ENCODE measurements at places on chromosomes 3 and 15.

GRCh38 chr3:156174229-156174847 is 54.0 kb downstream of the KCNAB1 start:
- DNase-seq, result no peak

GRCh38 chr15:39556461-39556860 is 24.4 kb upstream of the THBS1 start:
- DNase-seq, result no peak

GRCh38 chr15:64842986-64843561 is 1.4 kb downstream of the PLEKHO2 start:
- no peak for DNase-seq

- no peak for DNase-seq
Measured at GRCh38 chr15:69524296-69524695, 71.7 kb downstream of the RPLP1 start.

DNA sequence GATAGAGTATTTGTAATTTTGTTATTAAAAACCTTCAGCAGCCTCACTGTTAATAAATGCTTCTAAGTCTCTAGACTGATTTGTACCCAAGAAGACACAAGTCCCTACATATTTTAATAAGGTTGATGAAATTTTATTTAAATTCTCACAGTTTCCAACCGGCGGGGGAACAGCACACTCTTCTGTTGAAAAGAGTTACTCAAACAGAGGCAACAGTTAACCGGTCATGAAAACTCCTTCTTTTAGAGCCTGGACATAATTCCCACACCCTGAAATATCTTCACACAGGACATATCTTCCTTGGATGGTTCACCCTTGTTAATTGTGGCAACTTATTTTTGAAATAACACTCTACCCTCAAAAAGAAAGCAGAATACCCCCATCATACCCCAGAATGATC is 278.8 kb downstream of the FOXP1 start:
- no peak for DNase-seq

DNA sequence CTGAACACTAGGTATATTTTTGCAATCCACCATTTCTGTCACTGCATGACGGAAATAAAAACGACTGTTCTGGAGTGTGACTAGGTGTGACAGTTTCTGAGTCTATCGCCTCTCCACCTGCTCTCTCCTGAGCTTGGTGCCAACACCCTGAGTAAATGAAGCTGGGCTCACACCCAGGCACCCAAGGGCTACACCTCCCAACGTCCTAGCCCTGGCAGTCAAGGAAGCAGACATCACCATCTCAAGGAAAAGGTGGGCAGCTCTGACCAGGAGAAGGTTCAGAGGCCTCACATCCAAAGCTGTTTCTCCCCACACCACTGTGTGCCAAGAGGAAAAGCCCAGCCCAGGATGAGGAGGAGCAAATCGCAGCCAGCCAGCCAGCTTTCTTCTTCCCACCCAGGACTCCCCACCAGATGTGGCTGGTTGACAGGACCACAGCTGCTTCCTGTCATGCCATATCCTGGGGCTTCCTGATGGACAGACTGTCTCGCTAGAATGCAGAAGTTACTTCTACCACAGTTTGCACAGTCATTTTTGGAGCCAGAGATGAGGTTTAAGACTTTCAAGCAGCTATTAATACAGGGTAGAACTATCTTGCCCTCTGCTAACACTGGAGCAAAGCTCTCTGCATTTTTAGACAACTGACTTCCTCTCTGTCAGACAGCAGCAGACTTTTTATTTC is 3.3 kb downstream of the SCAMP2 start:
- no peak for DNase-seq

DNA sequence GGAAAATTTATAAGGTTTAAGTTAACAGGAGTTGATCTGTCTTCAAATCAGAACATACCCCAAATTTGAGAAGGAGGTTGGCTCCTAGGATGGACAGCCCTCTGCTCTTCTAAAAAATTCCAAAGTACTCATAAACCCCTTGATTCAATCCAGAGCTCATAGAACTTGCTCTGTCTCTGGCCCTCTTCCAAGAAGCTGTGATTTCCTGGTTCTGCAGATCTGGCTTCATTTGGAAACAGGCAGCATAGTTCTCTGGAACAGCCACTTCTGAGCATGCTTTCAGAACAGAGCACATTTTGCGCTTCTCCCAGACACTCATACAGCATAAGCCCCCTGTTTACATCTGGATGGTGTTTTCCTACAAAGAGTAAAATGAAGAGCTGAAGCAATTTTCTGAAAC is 96.7 kb downstream of the KBTBD8 start:
- DNase-seq, result no peak

GRCh38 chr3:14836049-14836468 is 17.3 kb downstream of the FGD5 start:
- DNase-seq, result no peak

DNA sequence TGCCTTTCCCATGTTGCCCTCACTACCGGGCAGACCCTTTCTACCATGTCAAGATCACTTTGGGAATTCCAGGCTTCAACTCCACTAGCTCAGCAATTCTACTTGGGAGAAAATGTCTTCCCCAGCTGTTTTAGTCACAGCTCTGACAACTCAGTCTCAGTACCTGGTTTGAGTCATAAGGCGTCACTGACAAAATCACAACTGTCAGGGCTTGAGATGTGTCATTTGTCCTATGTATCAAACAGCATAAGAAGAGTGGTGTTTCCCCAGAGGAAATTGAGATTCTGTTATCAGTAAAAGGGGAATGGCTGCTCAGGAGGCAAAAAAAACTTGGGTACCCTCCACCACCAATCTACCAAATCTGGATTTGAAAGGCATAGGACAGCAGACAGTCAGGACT is 594.9 kb upstream of the SUCLG2 start:
- no peak for DNase-seq

- DNase-seq, result no peak
Measured at GRCh38 chr15:82849556-82850512, 40.4 kb downstream of the WHAMM start.

GRCh38 chr15:42849836-42850235 is 70.7 kb downstream of the TTBK2 start:
- no peak for DNase-seq

DNA sequence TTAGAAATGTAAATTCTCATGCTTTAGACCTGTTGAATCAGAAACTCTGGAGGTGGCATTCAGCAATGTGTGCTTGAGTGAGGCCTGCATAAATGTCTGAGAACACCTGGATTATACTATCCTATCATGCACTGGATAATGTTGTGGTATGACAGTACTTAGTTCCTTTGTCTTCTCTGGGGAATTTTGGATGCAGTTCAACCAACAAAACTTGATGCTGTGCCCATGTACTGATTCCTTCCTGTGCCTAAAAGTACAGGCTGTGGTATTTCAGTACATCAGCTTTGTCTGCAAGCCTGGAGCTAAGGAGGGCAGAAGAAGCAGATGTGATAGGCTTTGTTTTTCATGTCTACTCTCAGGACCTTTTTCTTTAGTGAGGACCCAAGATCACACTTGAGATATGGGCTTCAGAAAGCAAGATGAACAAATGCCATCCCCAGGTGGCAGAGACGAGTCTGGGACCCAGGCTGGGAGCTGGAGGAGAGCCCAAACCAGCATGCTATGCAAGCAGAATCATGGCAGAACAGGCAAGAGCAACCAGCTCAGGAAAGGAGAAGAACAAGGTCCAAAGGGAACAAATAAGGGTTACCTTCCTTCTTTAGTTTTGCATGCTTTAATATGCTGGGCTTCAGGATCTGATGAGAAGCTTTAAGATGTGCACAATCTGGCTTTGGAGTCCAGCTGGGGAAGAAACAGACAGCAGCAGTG is 124.7 kb downstream of the MYRIP start:
- DNase-seq, result no peak

DNA sequence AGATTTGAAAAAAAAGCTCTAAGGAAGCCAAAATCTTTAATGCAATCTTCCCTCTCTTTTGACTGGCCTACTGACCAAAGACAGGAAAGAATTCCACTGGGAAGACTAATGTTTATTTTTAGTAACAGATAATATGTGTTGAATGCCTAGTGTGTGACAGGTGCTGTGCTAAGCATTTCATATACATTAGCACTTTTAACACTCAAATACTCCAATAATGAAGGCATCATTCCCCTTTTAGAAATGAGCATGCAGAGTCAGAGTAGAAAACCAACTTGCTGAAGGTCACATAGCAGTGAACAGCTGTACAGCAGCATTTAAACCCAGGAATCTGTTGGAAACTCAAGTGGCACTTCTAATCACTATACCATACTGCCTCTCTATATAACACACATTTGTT is 170.6 kb downstream of the MINAR1 start:
- DNase-seq, result no peak

GRCh38 chr3:69547461-69547880 is 161.6 kb upstream of the FRMD4B start:
- no peak for DNase-seq

DNA sequence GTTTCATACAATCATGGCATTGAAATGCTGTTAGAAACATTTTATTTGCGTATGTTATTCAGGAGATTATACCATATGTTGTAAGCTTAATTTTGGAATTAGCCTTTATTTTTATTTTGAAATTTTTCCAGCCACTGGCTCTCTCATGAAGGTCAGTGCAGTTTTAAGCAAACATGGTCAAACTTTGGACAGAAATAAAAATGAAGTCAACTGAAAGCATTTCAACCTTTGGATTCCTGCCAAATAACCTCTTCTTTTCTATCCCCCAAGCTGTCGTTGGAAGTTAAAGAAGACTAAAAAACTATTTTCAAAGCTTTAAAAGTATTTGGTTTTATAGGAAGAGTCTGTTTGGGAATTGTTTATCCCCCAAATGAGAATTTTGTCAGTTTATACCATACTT is 846.6 kb downstream of the MCTP2 start:
- DNase-seq, result no peak

DNA sequence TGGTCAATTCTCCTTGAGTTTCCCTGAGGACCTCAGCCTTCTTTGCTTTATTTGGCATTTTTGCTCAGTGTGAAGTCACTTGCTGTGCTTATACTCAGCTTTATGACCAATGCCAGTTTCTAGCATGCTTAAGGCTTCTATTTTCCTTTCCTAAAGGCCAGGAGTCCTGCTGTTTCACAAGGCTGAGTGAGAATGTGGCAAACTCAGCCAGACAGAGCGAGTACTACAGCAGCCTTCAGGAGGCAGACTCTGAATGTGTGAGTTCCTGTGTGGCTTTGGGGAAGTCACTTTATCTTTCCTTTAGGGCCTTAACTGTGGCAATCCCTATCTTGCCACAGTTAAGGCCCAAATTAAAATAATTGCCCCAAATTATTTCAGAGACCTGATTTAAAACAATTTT is 213.2 kb upstream of the MRPL3 start:
- DNase-seq, result no peak

DNA sequence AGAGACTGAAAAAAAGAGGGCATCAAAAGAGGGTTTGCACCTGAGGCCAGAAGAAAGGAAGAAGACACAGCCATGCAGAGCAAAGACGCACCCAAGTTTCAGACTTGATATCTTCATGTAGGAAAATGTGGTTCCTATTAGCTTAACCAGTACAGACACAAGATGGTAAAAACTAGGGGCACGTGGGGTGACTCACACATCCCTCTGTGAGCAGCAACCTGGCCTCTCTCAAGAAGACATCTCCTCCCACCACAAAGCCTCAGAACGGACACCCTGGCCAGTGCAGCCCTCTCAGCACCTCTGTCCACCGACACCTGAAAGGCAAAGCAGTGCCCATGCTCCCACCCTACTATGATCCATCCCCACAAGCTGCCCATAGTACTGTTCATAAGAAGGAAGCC is 33.3 kb downstream of the GLB1 start:
- DNase-seq, result no peak

GRCh38 chr15:69303337-69304181 is 4.8 kb downstream of the PAQR5 start:
- no peak for DNase-seq

- DNase-seq, result no peak
Measured at GRCh38 chr3:21054064-21054463, 696.9 kb downstream of the ZNF385D start.

DNA sequence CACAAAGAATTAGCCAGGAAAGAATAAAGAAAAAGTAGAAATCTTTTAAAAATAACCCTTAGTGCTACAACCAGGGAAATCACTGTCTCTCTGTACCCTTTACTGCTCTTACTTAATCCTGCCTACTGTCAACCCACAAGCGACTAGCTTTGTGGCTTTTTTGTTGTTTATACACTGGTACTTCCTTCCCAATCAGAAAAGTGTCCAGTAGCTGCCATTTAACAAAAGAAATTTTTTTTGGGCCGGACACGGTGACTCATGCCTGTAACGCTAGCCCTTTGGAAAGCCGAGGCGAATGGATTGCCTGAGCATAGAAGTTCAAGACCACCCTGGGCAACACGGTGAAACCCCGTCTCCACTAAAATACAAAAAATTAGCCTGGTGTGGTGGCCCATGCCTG is 13.8 kb upstream of the FAM219B start:
- no peak for DNase-seq

DNA sequence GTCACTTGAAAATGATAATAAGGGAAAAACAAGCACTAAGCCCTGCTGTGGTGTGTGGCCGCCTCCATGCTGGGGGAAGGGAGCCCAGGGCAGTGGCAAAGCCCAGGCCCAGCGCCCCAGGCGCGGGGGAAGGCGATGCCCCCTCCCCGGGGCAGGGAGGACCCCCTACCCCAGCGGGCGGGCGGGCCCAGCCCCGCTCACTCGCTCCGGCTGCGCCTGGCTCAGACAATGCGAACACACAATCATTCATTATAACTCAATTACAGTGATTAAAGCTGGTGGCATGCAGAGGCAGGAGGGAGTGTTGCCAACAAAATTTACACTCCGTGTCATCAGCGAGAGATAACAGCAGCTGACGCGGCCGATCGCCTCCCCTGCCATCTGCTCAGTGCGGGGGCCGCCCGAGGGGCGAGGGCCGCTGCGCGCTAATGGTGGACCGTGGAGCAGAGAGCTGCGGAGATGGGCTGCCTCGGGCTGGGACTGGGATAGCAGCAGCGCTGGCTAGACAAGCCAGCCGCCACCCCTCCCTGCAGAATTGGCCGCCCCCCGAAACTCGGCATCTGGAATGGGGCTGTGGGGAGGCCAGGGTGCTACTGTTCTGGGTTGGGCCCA is 64.1 kb downstream of the TLE3 start:
- no peak for DNase-seq

DNA sequence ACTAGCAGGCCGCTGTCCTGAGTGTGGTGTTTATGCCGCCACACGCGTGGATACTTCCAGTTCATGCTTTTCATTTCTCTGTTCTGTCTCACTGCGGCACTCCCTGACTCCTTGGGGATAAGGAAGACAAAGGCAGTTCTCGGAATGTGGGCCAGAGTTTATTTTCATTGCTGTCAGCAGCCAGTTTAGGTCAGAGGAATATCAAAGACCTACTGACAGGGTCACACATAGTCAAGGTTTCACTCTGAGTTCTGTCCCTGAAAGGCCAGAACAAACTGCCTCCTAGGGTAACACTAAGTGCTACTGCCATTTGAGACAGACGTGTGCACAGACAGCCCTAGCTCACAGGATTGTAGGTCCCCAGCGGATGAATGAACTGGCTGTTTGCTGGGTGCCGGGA is 27.3 kb upstream of the SPTBN5 start:
- DNase-seq, result no peak

DNA sequence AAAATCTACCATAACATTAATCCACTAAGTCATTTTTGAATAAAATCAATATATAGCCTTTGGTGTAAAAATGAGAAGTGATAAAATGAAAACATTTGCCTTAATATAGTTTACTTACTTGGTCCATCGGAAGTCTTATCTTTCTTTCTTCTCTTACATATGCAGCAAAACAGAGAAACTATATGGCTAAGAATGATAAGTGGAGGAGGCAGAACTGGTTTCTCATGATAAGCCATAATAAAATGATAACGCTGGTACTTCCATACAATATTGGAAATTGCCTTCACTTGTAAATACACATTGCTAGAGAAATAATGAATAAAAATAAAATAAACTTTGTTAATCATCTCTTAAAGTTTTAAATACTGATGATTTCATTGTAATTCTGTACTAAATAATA is 47.8 kb upstream of the USP50 start:
- DNase-seq, result no peak

GRCh38 chr3:12471241-12471640 is 13.0 kb upstream of the TSEN2 start:
- DNase-seq, result no peak
